ENCODE measurements at places on chromosomes 7 and 10.

DNA sequence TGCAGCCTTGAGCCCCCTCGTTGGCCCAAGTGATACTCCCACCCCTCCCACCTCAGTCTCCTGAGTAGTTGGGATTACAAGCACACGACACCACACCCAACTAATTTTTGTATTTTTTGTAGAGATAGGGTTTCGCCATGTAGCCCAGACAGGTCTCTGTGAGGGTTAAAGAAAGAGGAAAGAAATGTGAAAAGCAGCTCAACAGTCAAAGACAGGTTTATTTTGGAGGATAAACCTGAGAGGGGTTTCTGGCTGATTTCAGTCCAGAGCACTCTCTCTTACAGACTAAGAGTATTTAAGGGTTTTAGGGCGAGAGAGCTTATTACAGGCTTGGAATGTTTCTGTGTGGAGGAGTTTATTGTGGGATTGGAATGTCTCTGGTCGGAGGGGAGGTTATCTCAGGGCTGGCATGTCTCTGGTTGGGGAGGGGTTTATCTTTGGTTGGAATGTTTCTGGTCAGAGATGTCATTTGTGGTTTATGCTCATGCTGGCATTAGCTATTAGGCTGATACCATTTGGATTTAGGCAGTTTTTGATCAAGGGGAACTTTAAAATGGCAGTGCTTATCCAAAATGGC, 26.1 kb upstream of the SNX10 start:
- H3K4me3 ChIP-seq = no peak overlapping the region
- H3K27me3 ChIP-seq = peaks cover 28% of the 10 kb centered on the region
- no peaks in the 10 kb centered on the region for H3K36me3 ChIP-seq
- H3K4me1 ChIP-seq = no peaks in the 10 kb centered on the region

GRCh38 chr7:143938379-143939243, 3.6 kb downstream of the OR2F2 start:
- H3K36me3 ChIP-seq = no peaks in the 10 kb centered on the region
- no peak overlapping the region for H3K4me3 ChIP-seq
- H3K4me1 ChIP-seq = no peaks in the 10 kb centered on the region
- H3K27me3 ChIP-seq = peaks cover 12% of the 10 kb centered on the region

DNA sequence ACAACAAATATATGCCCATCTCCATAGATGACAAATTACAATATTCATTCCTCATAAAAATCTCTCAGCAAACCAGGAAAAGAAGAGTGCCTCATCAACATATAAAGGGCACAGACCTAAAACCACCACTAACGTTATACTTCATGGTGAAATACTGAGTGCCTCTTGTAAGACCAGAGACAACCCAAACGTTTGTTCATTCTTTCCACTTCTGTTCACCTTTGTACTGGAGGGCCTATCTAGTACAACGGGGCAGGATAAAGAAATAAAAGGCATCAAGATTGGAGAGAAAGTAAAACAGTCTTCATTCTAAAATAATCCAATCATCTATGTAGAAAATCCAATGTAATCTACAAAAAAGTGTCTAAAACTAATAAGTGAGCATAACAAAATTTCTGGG, 79.1 kb downstream of the LARP4B start:
- no peaks in the 10 kb centered on the region for H3K27me3 ChIP-seq
- H3K27ac ChIP-seq = no peak overlapping the region
- no peak for DNase-seq
- H3K4me1 ChIP-seq = peaks cover 7% of the 10 kb centered on the region

DNA sequence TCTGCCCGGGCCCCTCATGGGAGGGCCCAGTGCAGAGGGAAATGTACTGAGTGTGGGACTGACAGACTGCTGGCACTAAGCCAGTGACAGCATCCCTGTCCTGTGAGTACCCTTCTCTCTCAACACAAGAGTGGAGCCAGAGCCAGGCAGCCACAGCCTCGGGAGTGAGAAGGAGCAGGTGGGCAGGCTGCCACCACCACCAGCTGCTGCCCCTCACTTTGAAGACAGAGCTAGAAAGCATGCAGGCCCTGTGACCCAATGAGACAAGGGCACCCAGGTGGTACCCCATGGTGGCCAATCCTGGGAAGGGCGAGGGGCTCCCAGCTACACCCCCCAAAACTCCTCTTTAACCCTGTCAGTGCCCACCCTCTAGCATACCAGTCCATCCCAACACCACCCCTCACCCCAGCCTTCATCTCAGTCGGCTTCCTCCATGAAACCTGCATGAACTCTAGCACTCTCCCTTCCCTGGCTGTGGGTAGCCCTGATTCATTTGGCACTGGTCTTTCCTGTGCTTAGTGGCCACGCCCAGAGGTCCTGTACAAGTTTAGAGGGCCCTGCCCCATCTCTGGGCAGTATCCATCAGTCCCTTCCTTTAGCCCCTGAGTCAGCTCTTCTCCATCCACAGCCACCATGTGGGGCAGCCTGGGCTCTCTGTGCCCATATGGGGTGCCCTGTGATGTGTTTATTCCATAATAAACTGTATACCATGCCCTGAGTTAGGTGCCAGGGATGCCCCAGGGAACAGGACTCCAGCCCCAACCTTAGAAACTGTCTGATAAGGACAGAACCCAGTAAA, 207.0 kb upstream of the ZMIZ1 start:
- H3K36me3 ChIP-seq = no peaks in the 10 kb centered on the region
- DNase-seq = no peak
- no peaks in the 10 kb centered on the region for H3K27me3 ChIP-seq
- H3K4me3 ChIP-seq = no peak overlapping the region
- H3K27ac ChIP-seq = no peak overlapping the region

DNA sequence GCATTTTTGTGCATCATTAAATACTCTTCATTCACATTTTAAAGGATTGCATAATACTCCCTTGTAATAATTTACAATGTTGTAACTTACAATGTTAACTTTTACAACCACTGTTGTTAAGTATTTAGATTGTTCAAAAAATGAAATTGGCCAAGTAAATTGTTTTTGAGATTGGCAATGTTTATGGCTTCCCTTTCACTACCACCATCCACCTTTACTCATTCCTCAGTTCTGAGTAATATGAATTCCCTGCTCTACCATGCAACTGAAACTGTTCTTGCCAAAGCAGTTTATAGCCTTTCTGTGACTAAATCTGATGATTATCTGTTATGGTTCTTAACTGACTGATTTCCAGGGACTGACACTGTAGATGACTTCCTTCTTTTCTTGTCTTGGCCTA, 80.5 kb upstream of the TMEM106B start:
- no peak for DNase-seq
- H3K4me3 ChIP-seq = no peak overlapping the region
- H3K36me3 ChIP-seq = no peaks in the 10 kb centered on the region
- peaks cover 21% of the 10 kb centered on the region for H3K4me1 ChIP-seq

- H3K36me3 ChIP-seq = no peaks in the 10 kb centered on the region
- no peak overlapping the region for H3K27ac ChIP-seq
These were observed 381.7 kb downstream of the THSD7A start for GRCh38 chr7:11450281-11450680.

- H3K36me3 ChIP-seq = no peaks in the 10 kb centered on the region
- H3K4me3 ChIP-seq = no peak overlapping the region
- no peak overlapping the region for H3K27ac ChIP-seq
- peaks cover 31% of the 10 kb centered on the region for H3K27me3 ChIP-seq
These were observed 134.8 kb upstream of the ZMIZ1 start for GRCh38 chr10:78933828-78934531.

GRCh38 chr10:120614680-120615079, 157.7 kb downstream of the PLPP4 start:
- no peak for DNase-seq
- peaks cover 13% of the 10 kb centered on the region for H3K27me3 ChIP-seq
- no peaks in the 10 kb centered on the region for H3K4me1 ChIP-seq

- peaks cover under 1% of the 10 kb centered on the region for H3K4me1 ChIP-seq
- DNase-seq = no peak
- no peak overlapping the region for H3K27ac ChIP-seq
- no peak overlapping the region for H3K4me3 ChIP-seq
These were observed 10.6 kb upstream of the PLEKHS1 start for GRCh38 chr10:113740850-113741249.

DNA sequence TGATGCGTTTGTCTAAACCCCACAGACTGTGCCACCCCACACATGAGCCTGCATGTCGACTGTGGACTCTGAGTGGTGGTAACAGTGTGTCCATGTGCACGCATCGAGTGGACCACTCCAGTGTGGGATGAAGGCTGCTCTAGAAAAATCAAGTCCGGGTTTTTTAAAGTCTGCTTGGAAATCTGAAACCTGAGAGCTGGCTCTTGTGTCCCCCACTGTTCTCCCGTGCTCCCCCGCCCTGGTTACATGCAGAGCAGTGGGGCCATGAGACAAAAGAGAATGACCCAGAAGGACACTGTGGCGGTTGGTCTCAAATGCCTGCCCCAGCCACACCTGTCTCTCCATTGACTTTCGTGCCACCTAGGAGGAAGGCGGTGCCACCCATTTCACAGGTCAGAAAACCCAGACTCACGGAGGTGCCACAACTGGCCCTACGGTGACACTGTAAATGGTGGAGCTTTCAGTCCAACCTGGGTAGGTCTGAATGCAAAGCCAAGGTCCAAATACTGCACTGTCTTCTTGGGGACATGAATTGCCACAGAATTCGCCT, 27.3 kb upstream of the PWWP2B start:
- no peaks in the 10 kb centered on the region for H3K36me3 ChIP-seq
- no peak overlapping the region for H3K4me3 ChIP-seq
- H3K27ac ChIP-seq = no peak overlapping the region
- no peaks in the 10 kb centered on the region for H3K27me3 ChIP-seq
- no peak for DNase-seq
- H3K4me1 ChIP-seq = no peaks in the 10 kb centered on the region

DNA sequence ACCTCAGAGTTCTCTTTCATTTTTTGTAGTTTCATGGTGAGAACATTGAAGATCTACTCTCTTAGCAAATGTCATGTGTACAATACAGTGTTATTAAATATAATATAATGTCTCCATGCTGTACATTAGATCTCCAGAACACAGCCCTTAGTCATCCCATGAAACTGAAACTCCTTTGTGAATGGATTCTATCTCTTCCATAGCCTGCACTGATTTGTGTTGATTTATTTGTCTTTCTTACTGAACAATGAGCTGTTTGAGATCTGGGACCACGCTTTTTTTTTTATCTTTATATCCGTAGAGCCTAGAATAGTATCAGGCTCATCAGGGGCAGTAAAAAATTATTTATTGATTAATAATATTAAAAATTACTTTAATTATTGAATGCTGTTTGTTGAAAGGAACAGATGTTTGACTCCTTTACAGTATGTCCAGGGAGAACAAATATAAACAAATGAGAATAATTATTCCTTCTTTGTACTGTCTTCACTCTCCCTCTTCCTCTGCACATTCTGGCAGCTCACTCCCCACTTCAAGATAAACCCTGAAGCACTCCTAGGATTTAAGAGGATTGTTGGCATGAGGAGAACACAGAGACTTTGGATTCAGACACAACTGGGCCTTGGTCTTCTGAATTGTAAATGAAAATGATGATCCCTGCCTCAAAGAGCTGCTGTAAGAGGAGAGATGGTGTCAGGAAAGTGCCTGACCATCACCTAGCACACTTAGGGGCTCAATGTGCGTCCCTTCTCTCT, 81.6 kb upstream of the MSRB2 start:
- H3K4me1 ChIP-seq = no peaks in the 10 kb centered on the region
- H3K27ac ChIP-seq = no peak overlapping the region
- peaks cover 37% of the 10 kb centered on the region for H3K27me3 ChIP-seq
- no peak overlapping the region for H3K4me3 ChIP-seq
- no peaks in the 10 kb centered on the region for H3K36me3 ChIP-seq
- DNase-seq = no peak

DNA sequence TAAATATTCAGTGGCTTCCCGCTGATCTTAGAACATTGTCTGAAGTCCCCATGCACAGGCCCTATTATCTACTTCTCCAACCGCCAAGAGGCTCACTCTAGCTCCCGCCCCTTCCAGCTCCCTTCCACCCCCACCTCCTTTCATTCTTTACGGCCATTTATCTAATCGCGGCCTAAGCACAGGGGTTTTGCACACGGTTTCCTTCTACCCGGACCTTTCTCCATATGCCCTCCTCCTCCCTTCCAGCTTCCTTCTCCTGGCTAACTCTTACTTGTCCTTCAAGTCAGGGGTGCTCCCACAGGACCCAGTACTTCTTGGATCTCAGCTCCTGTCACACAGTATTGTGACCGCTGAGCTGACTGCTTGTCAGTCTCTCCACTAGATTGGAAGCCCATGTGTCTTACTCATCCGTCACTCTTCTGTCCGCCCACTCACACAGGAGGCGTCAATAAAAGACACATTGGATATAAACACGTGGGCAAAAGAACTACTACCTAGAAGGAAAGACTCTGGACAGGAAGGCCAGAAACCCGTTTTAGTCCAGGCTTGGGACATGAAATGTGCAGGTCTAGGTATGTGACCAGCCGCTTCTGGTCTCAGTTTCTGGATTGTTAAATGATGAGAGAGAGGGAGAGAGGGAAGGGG, 20.2 kb upstream of the HPS1 start:
- H3K4me3 ChIP-seq = peak overlapping the region; percentile 72
- H3K27me3 ChIP-seq = no peaks in the 10 kb centered on the region
- no peaks in the 10 kb centered on the region for H3K4me1 ChIP-seq
- no peak overlapping the region for H3K27ac ChIP-seq
- peaks cover 11% of the 10 kb centered on the region for H3K36me3 ChIP-seq

DNA sequence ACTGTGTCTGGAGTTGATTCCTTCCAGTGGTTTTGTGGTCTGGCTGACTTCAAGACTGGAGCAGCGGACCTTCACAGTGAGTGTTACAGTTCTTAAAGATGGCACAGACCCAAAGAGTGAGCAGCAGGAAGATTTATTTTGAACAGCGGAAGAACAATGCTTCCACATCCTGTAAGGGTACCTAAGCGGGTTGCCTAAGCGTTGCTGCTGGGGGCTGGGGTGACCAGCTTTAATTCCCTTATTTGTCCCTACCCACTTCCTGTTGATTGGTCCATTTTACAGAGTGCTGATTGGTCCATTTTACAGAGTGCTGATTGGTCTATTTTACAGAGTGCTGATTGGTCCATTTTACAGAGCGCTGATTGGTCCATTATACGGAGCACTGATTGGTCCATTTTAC, 13.2 kb downstream of the AKR1B15 start:
- H3K36me3 ChIP-seq = peaks cover 8% of the 10 kb centered on the region
- peak overlapping the region; percentile 87 for H3K27ac ChIP-seq
- no peaks in the 10 kb centered on the region for H3K27me3 ChIP-seq
- H3K4me3 ChIP-seq = no peak overlapping the region

DNA sequence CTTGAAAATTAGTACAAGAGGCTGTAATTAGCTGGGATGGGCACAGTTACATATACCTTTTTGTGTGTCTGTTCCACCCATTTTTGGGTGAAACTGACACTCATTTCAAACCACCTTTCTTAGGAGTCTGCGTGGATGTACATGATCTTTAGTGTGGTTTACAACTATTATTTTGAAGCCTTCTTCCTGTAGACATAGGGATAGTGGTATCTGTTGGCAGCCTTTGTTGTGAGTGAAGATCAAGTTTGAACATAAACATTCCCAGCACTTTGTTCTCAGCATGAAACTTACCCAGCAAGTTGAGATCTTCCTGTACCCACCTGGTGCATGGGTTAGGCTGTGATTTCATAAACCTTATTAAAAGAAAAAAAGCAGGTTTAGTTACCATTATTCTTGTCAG, 2.0 kb downstream of the BAG3 start:
- DNase-seq = no peak
- H3K36me3 ChIP-seq = peaks cover 44% of the 10 kb centered on the region
- peak overlapping the region; percentile 76 for H3K4me3 ChIP-seq
- H3K27ac ChIP-seq = no peak overlapping the region

- no peak overlapping the region for H3K27ac ChIP-seq
- H3K4me3 ChIP-seq = no peak overlapping the region
- no peaks in the 10 kb centered on the region for H3K27me3 ChIP-seq
- no peaks in the 10 kb centered on the region for H3K36me3 ChIP-seq
These were observed 103.3 kb downstream of the CHRM2 start for GRCh38 chr7:136971776-136972175.

GRCh38 chr7:92751902-92752901, 84.2 kb downstream of the CDK6 start:
- H3K4me3 ChIP-seq = no peak overlapping the region
- DNase-seq = no peak
- peaks cover 36% of the 10 kb centered on the region for H3K4me1 ChIP-seq
- H3K27me3 ChIP-seq = no peaks in the 10 kb centered on the region
- H3K36me3 ChIP-seq = peaks cover 31% of the 10 kb centered on the region
